Neural cell (in vitro differentiated cells): ENCODE measurements at places on chromosomes 1 and 21. TPM values are rescaled to one million over a fixed set of nuclear protein-coding genes. Genes with fewer than 3 reads are reported as not detected.

Gene TNFRSF8
- not detected in 2 replicates for polyA plus RNA-seq

Gene MYOM3
- polyA plus RNA-seq: not detected in 2 replicates

Gene SYTL1
- polyA plus RNA-seq: not detected in 2 replicates

Gene CYP4B1
- polyA plus RNA-seq: not detected in 2 replicates

Gene THEM5
- not detected in 2 replicates for polyA plus RNA-seq

Gene FOXO6
- 0.59 and 3.2 TPM in 2 replicates for polyA plus RNA-seq

Gene SLX9
- polyA plus RNA-seq: 15.4 and 23.2 TPM in 2 replicates

Gene SFN
- polyA plus RNA-seq: 0.25 TPM in 1 of 2 replicates, not detected in the other

Gene S100A7
- not detected in 2 replicates for polyA plus RNA-seq

Gene PRRX1
- polyA plus RNA-seq: 0.10 TPM in 1 of 2 replicates, not detected in the other

Gene TNFRSF18
- not detected in 2 replicates for polyA plus RNA-seq
